ENCODE measurements at places on chromosomes 7 and 10. TPM values are rescaled to one million over a fixed set of nuclear protein-coding genes. Genes with fewer than 3 reads are reported as not detected.

- peak; percentile 73 for DNase-seq
These were observed 10.5 kb upstream of the TTYH3 start for GRCh38 chr7:2621061-2621828.

- no peak for DNase-seq
These were observed 68.9 kb downstream of the MAD1L1 start for GRCh38 chr7:2163600-2164555.

GRCh38 chr7:47119261-47119865, 462.5 kb downstream of the TNS3 start:
- DNase-seq, result peak; percentile 20

Gene HIPK2
- 9.2 TPM for total RNA-seq

Gene CYP26A1
- not detected for total RNA-seq
